ENCODE measurements at places on chromosomes 1 and 21. TPM values are rescaled to one million over a fixed set of nuclear protein-coding genes. Genes with fewer than 3 reads are reported as not detected.

PRSS38 gene
- not detected for total RNA-seq

GRCh38 chr1:35893051-35893879 is 10.3 kb downstream of the AGO1 start:
- no peaks in the 10 kb centered on the region for H3K27me3 ChIP-seq
- no peak for DNase-seq
- H3K4me1 ChIP-seq, result no peaks in the 10 kb centered on the region

DNA sequence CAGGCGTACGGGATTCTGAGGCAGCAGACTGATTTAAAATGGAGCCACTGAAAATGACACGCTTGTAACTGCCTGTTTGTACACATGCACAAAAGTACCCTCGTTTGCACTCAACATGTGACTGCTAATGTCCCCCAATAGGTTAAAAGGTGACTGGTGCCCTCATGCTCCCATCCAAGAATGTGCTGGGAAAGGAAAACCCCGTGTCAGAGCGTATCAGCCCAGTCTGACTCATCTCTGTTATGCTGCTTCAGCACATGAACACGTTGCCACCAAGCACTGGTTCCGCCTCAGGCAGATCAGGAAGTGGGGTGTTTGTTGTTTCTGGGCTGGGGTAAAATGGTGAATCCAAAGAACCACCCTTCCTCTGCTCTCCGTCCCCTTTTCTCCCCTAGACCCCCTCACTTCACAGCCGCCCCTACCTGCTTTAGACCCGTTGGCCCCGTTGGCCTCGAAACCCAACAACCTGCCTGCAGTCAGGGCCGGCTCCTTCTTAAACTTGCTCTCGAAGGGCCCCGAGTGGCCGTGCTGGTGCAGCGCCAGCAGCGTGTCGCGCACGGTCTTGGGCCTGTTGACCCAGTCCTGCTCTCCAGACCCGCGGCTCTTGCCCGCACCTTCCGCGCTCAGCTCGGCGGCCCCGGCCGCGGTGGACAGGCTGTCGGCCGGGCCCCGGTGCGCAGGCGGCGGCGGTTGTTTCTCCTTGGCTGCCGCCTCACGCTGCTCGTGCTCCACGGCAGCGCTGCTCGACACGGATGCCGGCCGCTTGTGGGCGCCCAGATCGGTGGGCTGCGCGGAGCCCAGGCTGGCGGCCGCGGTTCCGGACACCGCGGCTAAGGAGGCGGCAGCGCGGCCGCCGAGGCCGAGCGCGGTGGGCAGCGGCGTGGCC is 1.7 kb downstream of the IRF2BP2 start:
- DNase-seq, result peak; percentile 60
- no peaks in the 10 kb centered on the region for H3K36me3 ChIP-seq
- peak overlapping the region; percentile 100 for H3K27ac ChIP-seq
- H3K4me3 ChIP-seq, result peak overlapping the region; percentile 87
- no peaks in the 10 kb centered on the region for H3K27me3 ChIP-seq
- H3K4me1 ChIP-seq, result peaks cover 54% of the 10 kb centered on the region

PDPN gene
- 16.9 TPM for total RNA-seq

DNA sequence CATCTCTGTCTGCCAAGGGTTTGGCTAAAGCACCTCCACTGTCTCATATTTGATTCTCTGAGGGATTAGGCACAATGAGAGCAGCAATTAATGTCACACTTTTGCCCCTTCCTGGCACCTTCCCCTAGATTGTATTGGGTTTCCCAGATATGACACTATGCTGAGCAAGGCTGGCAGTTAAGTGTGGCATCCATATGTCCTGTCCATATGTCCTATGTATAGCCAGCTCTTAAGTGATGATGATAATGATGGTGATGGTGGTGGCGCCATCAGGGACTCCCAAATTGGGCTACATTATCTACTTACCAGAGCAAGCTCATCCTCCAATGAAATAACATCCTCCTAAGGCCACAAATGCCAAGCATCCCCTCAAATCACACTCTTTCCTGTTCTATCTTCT is 13.5 kb upstream of the LORICRIN start:
- H3K27me3 ChIP-seq, result no peaks in the 10 kb centered on the region
- no peak overlapping the region for H3K27ac ChIP-seq

- H3K27ac ChIP-seq, result no peak overlapping the region
- no peaks in the 10 kb centered on the region for H3K4me1 ChIP-seq
- no peaks in the 10 kb centered on the region for H3K27me3 ChIP-seq
- H3K4me3 ChIP-seq, result no peak overlapping the region
- no peaks in the 10 kb centered on the region for H3K36me3 ChIP-seq
These were observed 15.5 kb upstream of the ADAM30 start for GRCh38 chr1:119911775-119912174.

MATN1 gene
- total RNA-seq, result not detected

KAZN gene
- total RNA-seq, result 29.2 TPM

DNA sequence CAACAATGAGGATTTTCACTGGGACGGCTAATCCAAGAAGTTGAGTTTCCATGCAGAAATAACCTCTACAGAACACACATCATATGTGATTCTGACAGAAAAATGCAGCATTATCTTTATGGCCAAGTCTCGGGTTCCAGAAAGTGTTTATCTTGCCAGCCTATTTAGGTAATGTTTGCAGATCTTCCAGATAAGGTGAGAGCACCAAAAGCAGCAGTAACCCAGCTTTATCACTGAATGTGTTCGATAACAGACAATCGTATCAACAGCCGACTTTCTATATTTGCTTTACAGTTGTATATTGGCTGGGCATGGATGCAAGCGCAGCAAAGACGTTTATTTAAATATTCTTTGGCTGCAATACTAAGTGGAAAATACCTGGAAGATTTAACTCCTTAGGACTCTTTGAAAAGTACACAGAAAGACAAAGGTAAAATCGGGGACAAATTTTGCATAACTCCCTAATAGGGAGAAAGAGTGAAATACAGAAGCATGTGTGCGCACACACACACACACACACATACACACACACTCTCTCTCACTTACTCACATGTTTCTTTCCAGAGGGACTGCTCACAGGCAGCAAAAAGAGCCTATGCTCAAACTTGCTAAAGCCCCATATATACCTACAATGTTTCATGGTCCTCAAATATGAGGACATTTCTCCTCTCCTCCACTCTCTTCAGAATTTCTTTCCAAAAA is 3.0 kb upstream of the CTSK start:
- no peak overlapping the region for H3K4me3 ChIP-seq
- H3K27me3 ChIP-seq, result no peaks in the 10 kb centered on the region

GRCh38 chr1:50852889-50853288 is 107.2 kb downstream of the FAF1 start:
- no peak for DNase-seq
- H3K4me1 ChIP-seq, result no peaks in the 10 kb centered on the region
- H3K27ac ChIP-seq, result no peak overlapping the region
- H3K4me3 ChIP-seq, result no peak overlapping the region
- no peaks in the 10 kb centered on the region for H3K27me3 ChIP-seq

GBP7 gene
- not detected for total RNA-seq

DNA sequence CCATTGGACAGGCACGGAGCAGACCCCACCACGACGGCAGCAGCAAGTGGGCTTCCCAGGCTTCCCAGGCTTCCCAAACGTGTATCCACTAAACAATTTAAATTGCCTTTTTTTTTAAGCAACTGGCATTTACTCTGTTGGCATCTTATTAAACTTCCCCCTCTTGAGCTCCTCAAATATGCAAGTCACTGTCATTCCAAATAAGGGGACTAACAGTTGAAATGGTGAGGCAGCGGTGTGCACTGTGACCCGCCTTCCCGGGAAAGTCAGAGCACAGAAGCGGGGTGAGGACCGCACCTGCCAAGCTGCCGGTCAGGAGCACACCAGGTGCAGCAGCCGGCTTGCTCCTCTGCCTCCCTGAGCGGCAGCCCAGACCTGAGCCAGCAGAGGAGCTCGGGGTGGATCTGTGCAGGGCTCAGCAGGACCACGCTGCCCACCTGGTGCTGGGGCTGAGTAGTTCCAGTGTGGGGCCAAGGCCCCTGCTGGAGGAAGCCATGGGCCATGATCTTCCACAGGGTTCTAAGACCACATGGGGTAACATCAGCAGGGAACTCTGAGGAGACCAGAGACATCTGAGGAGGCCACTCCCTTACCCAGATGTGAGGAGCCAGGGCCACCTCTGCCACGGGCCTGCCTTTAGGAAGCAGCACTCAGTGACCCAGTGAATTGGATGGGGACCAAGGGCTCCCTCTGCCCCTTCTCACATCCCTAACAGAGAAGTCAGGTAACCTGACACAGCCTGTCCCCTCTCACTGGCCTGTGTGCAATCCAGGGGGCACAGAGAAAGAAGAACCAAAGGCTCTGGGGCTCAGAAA is 245.4 kb downstream of the NPHP4 start:
- H3K4me3 ChIP-seq, result no peak overlapping the region
- H3K36me3 ChIP-seq, result no peaks in the 10 kb centered on the region
- no peak overlapping the region for H3K27ac ChIP-seq
- DNase-seq, result peak; percentile 9

OSCP1 gene
- 7.2 TPM for total RNA-seq

GRCh38 chr1:25729790-25730644 is 70.0 kb upstream of the SELENON start:
- H3K27me3 ChIP-seq, result no peaks in the 10 kb centered on the region
- H3K4me3 ChIP-seq, result no peak overlapping the region
- H3K27ac ChIP-seq, result no peak overlapping the region
- no peaks in the 10 kb centered on the region for H3K36me3 ChIP-seq

DNA sequence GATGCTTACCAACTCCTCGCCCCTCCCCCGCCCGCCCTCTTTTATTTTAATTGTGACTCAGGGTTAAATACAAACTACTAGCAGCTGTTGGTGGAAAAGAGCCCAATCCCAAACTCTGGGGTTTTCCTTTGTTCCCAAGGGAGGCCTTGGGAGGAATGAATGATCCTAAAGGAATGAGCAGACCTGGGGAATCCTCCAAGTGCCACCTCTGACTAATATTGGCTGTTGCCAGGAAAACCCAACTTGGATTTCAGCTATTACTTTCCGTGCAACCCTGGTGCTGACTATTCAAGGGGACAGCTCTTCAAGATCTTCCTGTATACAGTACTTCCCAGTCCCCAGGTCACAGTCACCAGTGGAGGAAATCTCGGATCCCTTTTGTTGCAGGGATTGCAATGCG is 1.3 kb upstream of the S100A10 start:
- H3K4me3 ChIP-seq, result no peak overlapping the region
- H3K36me3 ChIP-seq, result no peaks in the 10 kb centered on the region
- H3K27ac ChIP-seq, result peak overlapping the region; percentile 98
- no peak for DNase-seq
- H3K27me3 ChIP-seq, result no peaks in the 10 kb centered on the region

CFHR2 gene
- total RNA-seq, result not detected

GRCh38 chr1:53765657-53766056 is 26.7 kb upstream of the GLIS1 start:
- H3K4me1 ChIP-seq, result peaks cover 12% of the 10 kb centered on the region
- H3K4me3 ChIP-seq, result no peak overlapping the region
- DNase-seq, result no peak
- no peak overlapping the region for H3K27ac ChIP-seq

DNA sequence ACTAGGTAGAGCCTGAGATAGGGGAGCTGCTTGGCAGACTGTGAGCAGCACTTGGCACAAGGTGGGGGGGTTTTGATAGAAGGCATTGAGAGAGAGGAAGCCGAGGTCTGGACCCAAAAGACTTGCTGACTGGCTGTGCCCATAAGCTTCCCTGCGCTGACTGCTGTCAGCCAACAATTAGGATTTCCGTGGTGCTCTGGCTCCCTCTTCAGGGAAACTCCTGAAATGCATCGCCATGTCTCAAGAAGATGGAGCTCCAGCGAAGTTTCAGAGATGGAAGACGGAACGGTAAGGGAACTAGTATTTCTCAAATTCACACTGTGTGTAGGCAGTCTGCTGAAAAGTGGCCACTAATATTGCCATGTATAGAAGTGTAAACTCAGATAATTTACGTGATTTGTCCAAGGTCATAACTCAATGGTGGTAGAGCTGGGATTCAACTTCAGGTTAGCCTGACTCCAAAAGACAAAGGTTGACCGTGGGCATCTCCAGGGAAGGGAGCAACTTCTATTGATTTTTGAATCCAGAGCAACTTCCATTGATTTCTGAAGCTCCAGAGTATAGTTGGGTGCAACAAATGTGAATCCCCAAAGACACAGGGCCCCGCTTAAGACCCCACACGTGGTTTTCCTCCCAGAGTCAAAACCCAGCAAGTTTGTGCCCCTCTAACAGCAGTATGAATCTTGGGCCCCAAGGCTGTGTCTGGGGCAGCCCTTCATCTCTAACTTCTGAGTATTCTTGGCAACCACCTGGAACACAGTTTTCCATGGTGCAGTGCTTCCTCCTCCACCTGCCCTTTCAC is 44.5 kb upstream of the CRNN start:
- no peaks in the 10 kb centered on the region for H3K27me3 ChIP-seq
- DNase-seq, result peak; percentile 94
- H3K4me1 ChIP-seq, result peaks cover 6% of the 10 kb centered on the region

DNA sequence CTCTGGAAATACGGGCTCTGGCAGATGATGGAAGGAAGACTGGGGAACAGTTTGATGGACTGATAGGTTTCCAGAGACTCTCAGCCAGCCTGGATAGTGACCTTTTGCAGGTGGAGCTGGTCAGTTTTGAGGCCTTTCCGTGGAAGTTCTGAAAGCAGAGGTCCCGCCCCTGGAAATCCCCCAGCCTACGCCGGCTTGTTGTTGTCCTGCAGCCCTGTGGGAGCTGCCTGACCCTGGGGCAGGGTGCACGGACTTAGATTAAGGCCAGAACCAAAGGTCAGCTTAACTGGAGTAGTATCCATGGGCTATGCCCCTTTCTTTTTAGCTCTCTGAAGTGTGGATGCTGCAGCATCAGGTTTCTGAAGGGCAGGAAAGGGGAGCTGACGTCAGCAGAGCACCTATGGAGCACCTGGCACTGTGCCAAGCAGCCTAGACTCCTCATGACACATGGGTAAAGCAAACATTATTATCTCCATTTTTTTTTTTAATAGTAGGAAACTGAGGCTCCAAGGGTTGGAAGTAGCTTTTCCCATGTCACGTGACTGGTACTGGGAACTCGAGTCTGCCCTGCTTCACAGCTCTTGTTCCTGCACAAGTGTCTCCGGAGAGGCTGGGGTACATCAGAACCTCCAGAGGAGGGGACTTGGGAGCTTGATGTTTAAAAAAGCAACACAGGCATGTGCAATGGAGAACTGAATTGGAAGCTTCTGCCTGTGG is 38.5 kb downstream of the IER5 start:
- peaks cover 11% of the 10 kb centered on the region for H3K4me1 ChIP-seq
- no peaks in the 10 kb centered on the region for H3K36me3 ChIP-seq
- no peak for DNase-seq
- H3K27me3 ChIP-seq, result no peaks in the 10 kb centered on the region

GRCh38 chr21:37751268-37751975 is 164.8 kb downstream of the KCNJ6 start:
- H3K27ac ChIP-seq, result no peak overlapping the region
- H3K4me1 ChIP-seq, result no peaks in the 10 kb centered on the region
- H3K4me3 ChIP-seq, result no peak overlapping the region

GRCh38 chr1:168553680-168554553 is 10.1 kb upstream of the XCL2 start:
- H3K27ac ChIP-seq, result no peak overlapping the region
- no peaks in the 10 kb centered on the region for H3K4me1 ChIP-seq
- no peaks in the 10 kb centered on the region for H3K27me3 ChIP-seq
- no peak overlapping the region for H3K4me3 ChIP-seq
- no peak for DNase-seq
- H3K36me3 ChIP-seq, result no peaks in the 10 kb centered on the region

LRRC53 gene
- not detected for total RNA-seq

FOXD3 gene
- total RNA-seq, result 15.9 TPM

- no peak for DNase-seq
- no peaks in the 10 kb centered on the region for H3K27me3 ChIP-seq
- no peaks in the 10 kb centered on the region for H3K4me1 ChIP-seq
- H3K27ac ChIP-seq, result no peak overlapping the region
- H3K36me3 ChIP-seq, result no peaks in the 10 kb centered on the region
- no peak overlapping the region for H3K4me3 ChIP-seq
These were observed 38.0 kb upstream of the ZC3H11B start for GRCh38 chr1:219650880-219651279.
